ENCODE measurements at places on chromosomes 12 and 14. TPM values are rescaled to one million over a fixed set of nuclear protein-coding genes. Genes with fewer than 3 reads are reported as not detected.

APPL2 gene
- 17.1 TPM for total RNA-seq

- H3K27me3 ChIP-seq: no peaks in the 10 kb centered on the region
- no peak overlapping the region for H3K27ac ChIP-seq
- peak; percentile 35 for DNase-seq
- H3K36me3 ChIP-seq: no peaks in the 10 kb centered on the region
- peak overlapping the region; percentile 28 for H3K4me3 ChIP-seq
These were observed 9.3 kb downstream of the CCDC196 start for GRCh38 chr14:66495218-66496098.

OR4E2 gene
- total RNA-seq: not detected

CCDC196 gene
- total RNA-seq: not detected

AQP6 gene
- not detected for total RNA-seq

A2M gene
- 385 TPM for total RNA-seq

DNA sequence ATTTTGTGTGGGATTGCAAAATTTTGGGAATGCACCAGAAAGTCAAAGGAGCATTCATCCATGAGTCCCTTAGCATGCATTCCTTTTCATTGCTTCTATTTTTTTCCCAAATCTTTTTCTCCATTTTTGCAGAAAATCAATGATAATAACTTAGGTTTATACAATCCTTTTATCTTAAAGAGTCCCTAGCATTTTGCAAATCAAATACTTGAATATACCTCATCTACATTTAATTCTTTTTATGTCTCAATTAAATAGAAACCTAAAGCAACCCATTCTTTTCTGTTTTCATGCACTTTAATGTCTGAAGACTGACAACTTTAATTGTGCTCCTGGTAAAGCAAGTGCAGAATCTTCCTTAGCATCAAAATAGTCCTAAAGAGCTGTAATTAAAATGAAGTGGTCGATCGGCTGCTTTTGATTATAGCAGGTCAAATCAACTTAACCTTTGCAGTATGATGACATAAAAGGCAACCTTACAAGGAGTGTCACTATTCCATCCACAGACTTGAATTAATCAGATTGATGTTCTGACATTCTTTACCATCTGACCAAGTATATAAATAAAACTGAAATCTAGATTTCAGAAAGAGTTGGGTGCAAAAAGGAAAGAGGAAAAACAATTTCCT lies 168.4 kb downstream of the ALG10B start:
- no peak overlapping the region for H3K27ac ChIP-seq
- no peak overlapping the region for H3K4me3 ChIP-seq
- no peak for DNase-seq
- H3K27me3 ChIP-seq: no peaks in the 10 kb centered on the region
- no peaks in the 10 kb centered on the region for H3K36me3 ChIP-seq

DNA sequence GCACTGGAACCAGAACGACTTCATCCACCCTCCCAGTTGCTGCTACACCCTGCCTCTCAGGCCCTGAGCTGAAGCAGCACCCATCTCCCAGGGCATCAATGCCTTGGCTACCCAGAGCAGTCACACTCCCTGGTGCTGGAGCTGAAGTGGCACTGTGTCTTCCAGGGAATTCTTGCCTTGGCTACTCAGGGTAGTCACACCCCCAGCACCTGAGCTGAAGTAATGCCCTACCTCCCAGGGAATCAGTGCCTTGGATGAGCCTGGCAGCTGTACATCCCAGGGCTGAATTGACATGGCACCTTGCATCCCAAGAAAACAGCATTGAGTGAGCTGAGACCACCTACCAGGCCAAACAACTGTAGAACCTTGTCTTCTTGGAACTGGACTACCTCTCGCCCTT lies 41.2 kb upstream of the TSPAN11 start:
- H3K4me1 ChIP-seq: no peaks in the 10 kb centered on the region
- H3K36me3 ChIP-seq: no peaks in the 10 kb centered on the region
- no peak for DNase-seq
- H3K27me3 ChIP-seq: no peaks in the 10 kb centered on the region

- DNase-seq: no peak
- no peaks in the 10 kb centered on the region for H3K27me3 ChIP-seq
- no peak overlapping the region for H3K4me3 ChIP-seq
- no peaks in the 10 kb centered on the region for H3K36me3 ChIP-seq
- peaks cover 54% of the 10 kb centered on the region for H3K4me1 ChIP-seq
- peak overlapping the region; percentile 28 for H3K27ac ChIP-seq
These were observed 46.8 kb downstream of the CACNA1C start for GRCh38 chr12:2099595-2099994.

GRCh38 chr12:32896432-32897280 lies at the start of gene PKP2:
TSS of gene PKP2 (minus strand) at chr12:32896777. CDS start at chr12:32896731, 46 bp downstream.
- H3K4me3 ChIP-seq: peak within 1 kb of the TSS; percentile 66
- H3K27ac ChIP-seq: peak within 1 kb of the TSS; percentile 87
- no peaks in the 10 kb centered on the region for H3K36me3 ChIP-seq
- peak; percentile 63 for DNase-seq
- H3K4me1 ChIP-seq: peaks cover 3% of the 10 kb centered on the region
- H3K27me3 ChIP-seq: peaks cover 18% of the 10 kb centered on the region

DIO2 gene
- total RNA-seq: 7.8 TPM

GRCh38 chr12:50222275-50222783 lies 55.2 kb upstream of the CERS5 start:
- peaks cover 45% of the 10 kb centered on the region for H3K4me1 ChIP-seq
- no peaks in the 10 kb centered on the region for H3K27me3 ChIP-seq
